ENCODE measurements at places on chromosomes 2 and 18.
A peak's percentile ranks its signal among the peaks of the same experiment; 100 is the strongest.

GRCh38 chr2:12259493-12259892, 457.2 kb upstream of the TRIB2 start:
- H3K27me3 ChIP-seq, result peaks cover 3% of the 10 kb centered on the region
- H3K36me3 ChIP-seq, result no peaks in the 10 kb centered on the region
- no peaks in the 10 kb centered on the region for H3K4me1 ChIP-seq
- no peak for DNase-seq
- H3K4me3 ChIP-seq, result no peak overlapping the region

GRCh38 chr18:7592305-7593071, 25.4 kb downstream of the PTPRM start:
- peaks cover 3% of the 10 kb centered on the region for H3K27me3 ChIP-seq
- peaks cover 30% of the 10 kb centered on the region for H3K4me1 ChIP-seq
- no peaks in the 10 kb centered on the region for H3K36me3 ChIP-seq
- peak; percentile 28 for DNase-seq
- peak overlapping the region; percentile 0 for H3K4me3 ChIP-seq

GRCh38 chr2:150778828-150779227, 291.4 kb upstream of the RND3 start:
- no peaks in the 10 kb centered on the region for H3K27me3 ChIP-seq
- peaks cover 34% of the 10 kb centered on the region for H3K4me1 ChIP-seq
- H3K27ac ChIP-seq, result peak overlapping the region; percentile 8
- no peak overlapping the region for H3K4me3 ChIP-seq

DNA sequence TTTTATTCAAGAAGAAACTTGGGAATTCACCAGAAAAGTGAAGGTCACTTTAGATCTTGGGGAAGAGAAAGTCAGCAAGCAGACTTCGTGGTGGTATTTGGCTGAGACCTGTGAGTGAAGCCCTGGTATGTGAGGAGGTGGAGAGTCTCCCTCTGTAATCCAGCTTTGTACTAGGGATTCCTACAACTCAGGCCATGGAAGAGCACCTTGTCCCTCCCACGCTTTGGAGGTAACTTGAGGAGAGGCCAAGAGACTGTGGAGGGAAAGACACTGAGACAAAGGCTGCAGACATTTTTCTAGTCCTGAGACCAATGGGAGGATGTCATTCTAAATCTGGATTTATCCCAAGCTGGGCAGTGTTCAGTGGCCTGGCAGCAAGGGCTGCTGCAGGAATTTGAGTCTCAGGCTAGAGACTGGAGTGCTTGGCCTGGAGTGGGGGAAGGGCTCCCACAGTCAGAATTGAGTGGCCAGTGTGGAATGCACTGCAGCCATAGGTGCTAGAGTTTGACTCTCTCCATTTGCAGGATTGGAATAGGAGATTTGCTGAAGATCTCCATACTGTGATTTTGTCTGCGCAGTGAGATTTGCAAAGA, 219.0 kb downstream of the ACTR3 start:
- no peak overlapping the region for H3K27ac ChIP-seq
- no peaks in the 10 kb centered on the region for H3K27me3 ChIP-seq
- DNase-seq, result peak; percentile 25
- H3K4me1 ChIP-seq, result peaks cover 11% of the 10 kb centered on the region
- H3K36me3 ChIP-seq, result no peaks in the 10 kb centered on the region
- no peak overlapping the region for H3K4me3 ChIP-seq

DNA sequence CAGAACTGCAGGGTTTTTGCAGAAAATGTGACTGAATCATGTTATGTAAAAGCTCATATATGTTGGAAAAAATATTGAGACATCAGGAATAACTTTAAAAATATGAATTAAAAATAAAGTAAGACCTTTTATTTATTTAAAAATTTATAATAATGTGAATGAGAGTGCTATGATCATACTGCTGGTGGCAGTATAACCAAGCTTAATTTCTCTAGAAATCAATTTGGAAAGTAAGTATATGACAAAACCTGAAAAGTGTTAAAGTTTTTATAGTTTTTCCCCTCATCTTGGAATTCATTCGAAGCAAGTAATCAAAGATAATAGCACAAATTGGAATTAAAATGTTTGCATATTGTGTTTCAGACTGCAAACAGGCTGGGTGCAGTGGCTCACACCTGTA, 7.5 kb downstream of the SLC39A10 start:
- no peak overlapping the region for H3K27ac ChIP-seq
- H3K36me3 ChIP-seq, result no peaks in the 10 kb centered on the region
- H3K4me1 ChIP-seq, result peaks cover 23% of the 10 kb centered on the region
- no peak for DNase-seq
- no peak overlapping the region for H3K4me3 ChIP-seq
- H3K27me3 ChIP-seq, result no peaks in the 10 kb centered on the region

DNA sequence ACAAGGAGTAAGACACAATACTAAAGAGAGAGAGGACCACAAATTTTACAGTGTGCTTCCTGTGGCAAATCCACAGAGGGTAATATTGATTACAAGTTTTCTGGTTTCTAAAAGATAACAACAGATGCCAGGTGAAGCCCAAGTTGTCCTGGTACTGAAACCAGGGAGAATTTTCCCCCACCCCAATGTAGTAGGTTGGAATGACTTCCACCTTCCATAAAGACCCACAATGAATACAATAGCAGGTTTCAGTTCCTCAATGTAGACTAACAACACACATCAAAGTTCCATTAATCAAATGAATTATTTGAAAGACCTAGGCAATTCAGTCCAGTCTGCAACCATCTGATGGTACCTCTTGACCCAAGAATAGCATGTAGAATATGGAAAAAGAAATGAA, 44.0 kb upstream of the TMEM247 start:
- peaks cover 8% of the 10 kb centered on the region for H3K27me3 ChIP-seq
- H3K36me3 ChIP-seq, result no peaks in the 10 kb centered on the region
- no peak overlapping the region for H3K4me3 ChIP-seq
- H3K4me1 ChIP-seq, result no peaks in the 10 kb centered on the region
- DNase-seq, result no peak

- peaks cover 11% of the 10 kb centered on the region for H3K27me3 ChIP-seq
- H3K27ac ChIP-seq, result no peak overlapping the region
- no peaks in the 10 kb centered on the region for H3K36me3 ChIP-seq
- DNase-seq, result no peak
- peaks cover 60% of the 10 kb centered on the region for H3K4me1 ChIP-seq
- H3K4me3 ChIP-seq, result no peak overlapping the region
These were observed 96.0 kb downstream of the RHOB start for GRCh38 chr2:20542746-20543468.

DNA sequence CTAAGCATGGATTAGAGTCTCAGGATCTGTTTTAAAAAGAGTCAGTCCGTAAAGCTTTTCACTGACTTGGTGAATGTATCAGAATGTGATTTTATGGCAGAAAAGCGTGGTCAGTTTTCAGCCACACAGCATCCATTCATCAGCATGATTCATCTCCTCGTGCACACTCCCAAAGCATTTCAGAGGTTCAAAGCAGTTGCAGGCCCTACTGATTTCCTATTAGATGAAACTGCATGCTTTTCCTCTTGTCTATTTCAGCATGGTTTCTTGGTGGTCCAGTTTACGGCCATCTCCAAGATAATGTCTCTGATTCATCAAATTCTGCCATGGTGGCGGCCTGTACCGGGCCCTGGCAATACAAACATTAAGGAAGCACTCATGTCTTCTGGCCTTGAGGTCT, 4.8 kb upstream of the PARD6G start:
- no peak overlapping the region for H3K27ac ChIP-seq
- no peak for DNase-seq
- H3K36me3 ChIP-seq, result no peaks in the 10 kb centered on the region
- peaks cover 10% of the 10 kb centered on the region for H3K4me1 ChIP-seq
- H3K27me3 ChIP-seq, result peaks cover 26% of the 10 kb centered on the region
- H3K4me3 ChIP-seq, result no peak overlapping the region

GRCh38 chr2:176075481-176075880, 8.3 kb downstream of the EVX2 start:
- peaks cover 99% of the 10 kb centered on the region for H3K27me3 ChIP-seq
- no peaks in the 10 kb centered on the region for H3K36me3 ChIP-seq
- peaks cover 11% of the 10 kb centered on the region for H3K4me1 ChIP-seq
- no peak overlapping the region for H3K4me3 ChIP-seq
- no peak overlapping the region for H3K27ac ChIP-seq

DNA sequence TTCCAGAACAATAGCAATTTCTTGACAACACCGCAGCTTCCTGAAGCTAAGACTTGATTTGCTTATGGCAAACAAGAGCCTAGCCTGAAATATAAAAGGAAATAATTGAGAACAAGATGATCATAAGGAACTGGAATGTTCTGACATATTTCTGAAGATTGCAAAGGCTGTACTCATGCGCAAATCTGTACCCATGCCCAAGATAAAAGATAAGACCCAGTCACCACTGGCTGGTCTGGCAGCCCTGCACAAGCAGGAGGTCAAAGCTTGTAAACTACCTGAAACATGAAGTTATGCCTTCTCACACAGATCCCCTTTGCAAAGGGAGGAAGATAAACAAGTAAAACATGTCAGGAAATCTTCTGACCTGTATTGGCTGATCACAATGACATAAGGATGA, 160.8 kb upstream of the GYPC start:
- H3K36me3 ChIP-seq, result peaks cover 9% of the 10 kb centered on the region
- no peak overlapping the region for H3K4me3 ChIP-seq
- H3K4me1 ChIP-seq, result no peaks in the 10 kb centered on the region
- H3K27ac ChIP-seq, result no peak overlapping the region
